GM10248 (cell line): ENCODE measurements at places on chromosomes 12 and 14.
A peak's percentile ranks its signal among the peaks of the same experiment; 100 is the strongest.

DNA sequence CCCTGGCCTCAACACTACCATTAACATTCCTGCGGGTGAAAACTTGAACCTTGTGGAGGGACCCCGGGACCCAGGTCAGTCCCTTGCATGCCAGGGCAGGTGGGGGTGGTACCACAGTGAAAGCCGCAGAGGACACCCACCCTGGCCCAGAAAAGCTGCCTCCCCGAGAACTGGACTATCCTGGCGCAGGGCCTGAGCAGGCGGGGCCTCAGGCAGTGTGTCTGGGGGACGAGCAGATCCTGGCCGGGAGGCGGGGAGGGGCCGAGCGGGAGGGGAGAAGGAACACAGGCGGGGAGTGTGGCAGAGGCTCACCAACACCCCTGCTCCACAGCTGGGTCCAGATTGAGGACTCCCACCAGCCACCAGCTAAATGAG is 10.0 kb downstream of the AHNAK2 start:
- DNase-seq, result no peak

- peak; percentile 25 for DNase-seq
These were observed 23.9 kb downstream of the GNG2 start for GRCh38 chr14:51884086-51884927.

GRCh38 chr14:28635387-28635786 is 131.2 kb upstream of the FOXG1 start:
- DNase-seq, result no peak

- DNase-seq, result no peak
These were observed 1.2 kb downstream of the ITGA5 start for GRCh38 chr12:54417712-54418440.

DNA sequence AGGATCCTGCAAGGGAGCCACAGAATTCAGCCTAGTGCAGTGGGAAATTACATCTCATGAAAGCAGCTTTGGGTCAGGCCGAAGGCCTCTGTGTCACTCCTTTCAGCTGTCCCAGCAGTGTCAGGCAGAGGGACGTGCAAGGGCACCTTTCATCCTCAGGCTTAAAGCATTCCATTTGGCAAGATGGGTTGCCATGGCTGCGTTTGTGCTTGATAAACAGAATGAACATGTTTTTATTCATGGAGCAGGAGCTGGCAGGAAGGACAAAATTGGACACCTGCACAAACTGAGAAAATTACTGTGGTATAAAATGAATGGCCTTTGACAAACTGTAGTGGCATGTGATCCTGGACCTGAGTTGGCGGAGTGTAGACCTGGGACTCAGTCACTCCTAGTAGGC is 29.4 kb downstream of the ACAD10 start:
- no peak for DNase-seq

- DNase-seq, result no peak
These were observed 60.3 kb upstream of the KCNMB4 start for GRCh38 chr12:70305794-70306193.

- no peak for DNase-seq
These were observed 53.9 kb downstream of the HNRNPC start for GRCh38 chr14:21215130-21215878.

DNA sequence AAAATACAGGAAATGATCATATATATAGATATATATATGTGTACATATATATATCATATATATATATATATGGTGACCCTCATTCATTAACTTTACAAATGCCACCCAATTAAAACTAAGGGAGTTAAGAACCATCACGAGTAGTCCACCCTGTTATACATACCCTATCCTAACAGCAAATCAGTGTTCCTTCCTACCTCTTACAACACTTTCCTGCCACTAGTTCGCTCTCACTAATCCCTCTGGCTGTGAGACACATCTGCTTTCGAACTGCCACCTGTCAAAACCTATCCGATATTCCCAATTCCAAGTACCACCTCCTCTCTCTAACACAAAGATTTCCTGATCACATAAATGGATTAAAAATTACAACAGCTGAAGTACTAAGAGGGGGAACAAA is 100.5 kb downstream of the EEA1 start:
- no peak for DNase-seq

- no peak for DNase-seq
These were observed 17.5 kb upstream of the ISM2 start for GRCh38 chr14:77516126-77516525.

GRCh38 chr14:73254247-73255004 is 17.1 kb downstream of the PAPLN start:
- DNase-seq, result no peak
